Activated naive CD4-positive, alpha-beta T cell (primary cell): ENCODE measurements at places on chromosomes 11 and 22.

GRCh38 chr11:2391181-2391975 is 9.2 kb upstream of the TSSC4 start:
- no peak for DNase-seq

DNA sequence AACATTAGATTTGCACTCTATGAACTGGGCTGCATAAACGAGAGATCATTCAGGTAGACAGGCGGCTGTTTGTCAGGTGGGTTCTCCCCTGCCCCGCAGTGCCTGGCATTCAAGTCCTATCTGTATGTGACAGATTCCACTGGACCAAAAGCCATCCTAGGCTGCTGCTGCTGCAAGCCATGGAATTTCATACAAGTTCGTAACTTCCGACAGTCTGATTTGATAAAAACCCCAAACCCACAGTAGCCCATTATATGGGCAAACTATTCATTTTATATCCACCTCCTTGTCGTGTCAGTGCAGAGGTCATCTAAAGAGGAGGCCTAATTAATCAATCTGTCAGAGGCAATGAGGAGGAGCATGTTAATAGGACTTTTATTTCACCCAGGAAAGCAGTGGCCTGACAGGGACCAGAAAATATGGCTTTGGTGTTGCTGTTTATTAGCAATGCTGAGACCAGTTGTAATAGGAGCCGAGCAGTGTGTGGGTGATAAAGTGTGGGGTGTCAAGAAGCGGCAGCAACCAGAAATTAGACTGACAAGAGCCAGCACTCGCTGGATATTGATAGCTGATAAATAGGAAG is 124.2 kb downstream of the ARL14EP start:
- DNase-seq = no peak

DNA sequence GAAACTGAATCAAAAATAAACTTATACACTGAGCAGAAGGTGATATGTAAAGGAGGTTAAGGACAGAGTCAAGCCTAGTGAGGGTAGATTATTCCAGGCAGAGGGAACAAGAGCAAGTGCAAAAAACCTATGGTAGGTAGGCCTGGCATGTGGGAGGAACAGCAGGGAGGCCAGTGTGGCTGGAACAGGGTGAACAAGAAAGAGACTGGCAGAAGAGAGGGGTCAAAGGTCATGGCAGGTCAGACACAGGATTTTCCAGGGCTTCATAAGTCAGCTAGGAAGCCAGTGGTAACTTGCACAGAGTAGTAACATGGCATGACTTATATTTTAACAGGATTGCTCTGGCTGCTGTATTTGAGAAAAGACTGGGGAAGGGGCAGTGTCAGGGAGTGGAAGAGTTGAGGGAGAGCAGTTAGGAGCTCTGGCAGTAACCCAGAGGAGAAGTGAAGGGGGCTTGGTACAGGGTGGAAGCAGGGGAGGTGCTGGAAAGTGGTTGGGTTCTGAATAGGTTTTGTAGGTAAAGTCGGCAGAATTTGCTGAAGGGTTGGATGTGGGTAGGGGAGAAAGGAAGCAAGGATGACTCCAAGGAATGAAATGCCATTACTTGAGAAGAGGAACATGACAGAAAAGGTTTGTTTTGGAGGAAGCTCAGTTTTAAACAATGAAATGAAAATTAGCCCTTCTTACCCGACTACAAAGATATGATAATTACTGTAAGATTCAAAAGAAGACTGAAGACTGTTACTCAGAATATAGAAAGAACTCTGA is 86.2 kb downstream of the ZNRF3 start:
- no peak for DNase-seq

GRCh38 chr11:409008-409599 is 5.7 kb downstream of the SIGIRR start:
- no peak for DNase-seq

DNA sequence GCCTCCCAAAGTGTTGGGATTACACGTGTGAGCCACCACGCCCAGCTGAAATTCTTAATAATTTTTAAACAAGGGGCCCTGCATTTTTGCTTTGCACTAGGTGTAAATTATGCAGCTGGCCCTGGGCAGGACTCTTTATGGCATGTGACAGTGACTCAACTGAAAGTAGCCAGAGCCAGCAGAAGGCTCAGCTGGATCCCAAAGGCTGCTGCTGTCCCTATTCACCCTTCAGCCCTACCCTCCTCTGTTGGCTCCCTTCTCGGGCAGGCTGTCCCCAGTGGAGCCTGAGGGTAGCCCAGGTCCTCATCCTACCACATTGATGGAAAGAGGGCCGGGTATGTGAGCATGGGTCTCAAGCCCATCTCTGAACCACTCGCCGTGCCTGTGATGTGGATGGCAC is 45.6 kb downstream of the CD82 start:
- no peak for DNase-seq

DNA sequence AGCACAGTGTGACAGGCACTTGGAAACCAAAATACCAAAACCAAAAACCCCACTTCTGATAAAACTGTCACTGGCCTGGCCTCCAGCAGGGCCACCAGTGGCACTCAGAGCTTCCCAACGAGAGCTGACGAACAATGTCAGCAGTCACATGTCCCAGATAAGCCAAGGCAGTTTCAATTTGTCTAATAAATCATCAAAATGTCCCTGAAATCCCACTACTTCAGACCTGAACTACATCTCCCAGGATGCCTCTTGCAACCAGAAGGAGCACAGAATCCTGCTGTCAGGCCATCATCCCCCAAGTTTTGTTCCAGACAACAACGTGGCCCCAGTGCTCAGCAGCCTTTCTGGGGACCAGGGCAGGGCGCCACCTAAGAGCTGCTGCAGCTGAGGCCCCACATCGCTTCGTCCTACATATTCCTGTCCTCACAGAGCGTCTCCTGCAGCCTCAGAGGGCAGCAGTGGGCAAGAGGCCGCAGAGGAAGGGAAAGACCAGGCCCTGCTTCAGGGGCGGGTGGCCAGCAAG is 25.1 kb downstream of the LRFN4 start:
- no peak for DNase-seq

GRCh38 chr22:40001800-40002577 is 7.2 kb downstream of the FAM83F start:
- no peak for DNase-seq

DNA sequence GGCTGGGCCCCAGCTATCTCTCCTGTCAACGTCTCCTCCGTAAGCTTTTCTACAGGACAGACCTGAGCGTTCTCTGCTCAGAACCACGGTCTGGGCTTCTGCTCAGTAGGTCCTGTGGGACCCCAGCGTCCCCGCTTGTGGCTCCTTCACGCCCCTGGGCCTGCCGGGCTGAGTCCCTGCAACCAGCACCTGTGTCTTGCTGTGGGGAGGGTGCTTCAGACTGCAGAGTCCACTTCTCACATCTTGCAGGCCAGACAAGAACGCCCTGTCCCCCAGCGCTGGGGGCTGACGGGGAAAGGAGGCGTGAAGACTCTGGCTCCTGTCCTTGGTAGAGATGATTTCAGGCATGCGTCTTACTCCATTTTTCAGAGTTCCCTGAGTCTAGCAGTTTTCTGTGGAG is 1480.8 kb downstream of the BRD1 start:
- no peak for DNase-seq

GRCh38 chr11:66070604-66071380 is 720 bp downstream of the PACS1 start:
- DNase-seq = no peak

DNA sequence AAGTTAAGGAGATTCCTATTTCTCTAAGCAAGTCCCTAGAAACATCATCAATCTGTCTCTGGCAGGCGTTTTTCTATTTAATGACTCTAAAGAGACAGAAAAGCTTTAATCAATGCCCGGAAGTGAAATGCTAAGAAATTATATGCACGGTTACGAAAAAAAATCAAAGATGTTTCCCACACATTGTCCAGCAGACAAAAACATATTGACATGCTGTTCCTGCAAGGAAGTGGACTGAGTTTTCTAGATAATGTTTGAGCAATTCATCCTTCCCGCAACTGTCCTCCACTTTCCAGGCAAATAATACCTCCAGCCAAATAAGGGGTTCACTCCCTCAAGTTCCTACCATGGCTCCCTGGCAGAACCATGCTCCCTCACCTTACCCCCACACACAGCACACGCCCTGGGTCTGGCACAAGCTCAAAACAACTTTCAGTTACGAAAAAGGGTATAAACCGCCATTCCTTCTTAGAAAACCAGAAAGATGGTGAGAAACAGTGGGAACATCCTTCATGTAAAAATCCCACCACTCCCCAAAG is 29.6 kb downstream of the GALNT18 start:
- DNase-seq = no peak

DNA sequence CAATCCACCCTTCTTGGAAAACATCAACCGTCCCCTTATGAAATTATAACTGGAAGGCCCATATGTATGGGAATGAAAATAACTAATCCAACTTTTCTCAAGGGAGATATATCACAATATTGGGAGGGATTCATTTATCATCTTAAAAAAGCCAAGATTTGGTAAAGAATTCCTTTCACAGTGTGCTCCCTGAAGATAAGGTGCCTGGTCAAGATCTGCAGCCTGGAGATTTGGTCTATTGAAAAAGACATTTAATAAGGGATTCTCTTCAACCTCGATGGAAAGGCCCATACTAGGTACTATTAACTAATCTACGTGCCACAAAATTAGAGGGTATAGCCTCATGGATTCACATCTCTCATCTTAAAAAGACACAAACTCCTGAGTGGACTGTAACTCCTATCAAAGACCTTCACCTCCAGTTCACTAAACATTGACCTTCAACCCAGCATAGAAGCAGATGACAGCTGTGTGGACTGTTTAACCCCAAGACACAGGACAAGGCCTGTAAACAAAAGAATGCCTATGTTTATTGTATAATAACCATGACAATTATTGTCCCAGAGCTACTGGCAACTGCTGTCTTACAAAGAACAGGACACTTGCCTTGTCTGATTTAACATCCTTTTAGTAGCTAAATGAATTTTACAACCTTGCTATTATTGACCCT is 4.8 kb upstream of the FDX1 start:
- DNase-seq = no peak

DNA sequence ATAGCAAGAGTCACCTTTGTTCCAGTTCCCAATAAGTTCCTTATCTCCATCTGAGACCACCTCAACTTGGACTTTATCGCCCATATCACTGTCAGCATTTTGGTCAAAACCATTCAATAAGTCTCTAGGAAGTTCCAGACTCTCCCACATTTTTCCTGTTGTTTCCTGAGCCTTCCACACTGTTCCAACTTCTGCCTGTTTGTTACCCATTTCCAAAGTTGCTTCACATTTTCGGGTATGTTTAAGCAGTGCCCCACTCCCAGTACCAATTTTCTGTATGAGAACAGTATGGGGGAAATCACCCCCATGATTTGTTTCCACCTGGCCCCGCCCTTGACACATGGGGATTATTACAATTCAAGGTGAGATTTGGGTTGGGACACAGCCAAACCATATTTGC is 26.7 kb downstream of the BCL2L13 start:
- DNase-seq = no peak

DNA sequence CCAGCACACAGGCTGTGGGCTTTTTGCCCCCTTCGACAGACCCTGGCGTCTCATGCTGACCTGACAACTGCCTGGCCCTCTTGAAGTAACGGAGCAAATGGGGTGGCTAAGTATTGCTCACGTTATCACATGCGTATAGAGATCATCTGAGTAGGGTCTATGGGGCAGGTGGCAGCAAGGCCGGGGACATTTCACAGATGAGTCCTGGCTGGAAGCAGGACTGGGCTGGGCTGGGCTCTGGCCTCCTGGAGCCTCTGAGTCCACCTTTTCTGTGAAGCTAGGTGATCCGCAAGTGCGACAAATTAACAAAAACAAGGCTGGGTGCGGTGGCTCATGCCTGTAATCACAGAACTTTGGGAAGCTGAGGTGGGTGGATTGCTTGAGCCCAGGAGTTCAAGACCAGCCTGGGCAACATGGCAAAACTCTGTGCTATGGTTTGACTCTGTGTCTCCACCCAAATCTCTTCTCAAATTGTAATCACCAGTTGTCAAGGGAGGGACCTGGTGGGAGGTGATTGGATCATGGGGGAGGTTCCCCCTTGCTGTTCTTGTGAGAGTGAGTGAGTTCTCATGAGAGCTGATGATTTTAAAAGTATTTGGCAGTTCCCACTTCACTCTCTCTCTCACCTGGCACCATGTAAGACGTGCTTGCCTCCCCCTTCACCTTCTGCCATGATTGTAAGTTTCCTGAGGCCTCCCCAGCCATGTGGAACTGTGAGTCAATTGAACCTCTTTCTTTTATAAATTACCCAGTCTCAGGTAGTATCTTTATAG is 122.0 kb downstream of the MPPED1 start:
- no peak for DNase-seq

DNA sequence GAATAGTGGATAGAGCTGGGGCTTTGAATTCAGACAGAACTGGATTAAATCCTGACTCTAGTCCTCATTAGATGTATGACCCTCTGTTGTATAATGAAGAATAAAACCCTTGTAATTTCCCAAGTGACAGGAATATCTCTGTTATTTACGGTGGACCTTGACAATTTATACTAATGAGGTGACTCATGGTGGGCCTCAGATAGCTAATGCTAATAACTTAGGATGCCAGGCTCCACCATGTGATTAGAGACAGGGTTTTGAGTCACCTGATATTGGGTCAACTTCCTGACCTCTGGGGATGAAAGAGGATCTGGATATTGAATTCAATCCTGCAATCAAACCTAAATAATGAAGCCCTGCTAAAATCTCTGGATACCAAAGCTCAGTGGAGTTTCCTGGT is 33.6 kb downstream of the OSBP start:
- DNase-seq = no peak

DNA sequence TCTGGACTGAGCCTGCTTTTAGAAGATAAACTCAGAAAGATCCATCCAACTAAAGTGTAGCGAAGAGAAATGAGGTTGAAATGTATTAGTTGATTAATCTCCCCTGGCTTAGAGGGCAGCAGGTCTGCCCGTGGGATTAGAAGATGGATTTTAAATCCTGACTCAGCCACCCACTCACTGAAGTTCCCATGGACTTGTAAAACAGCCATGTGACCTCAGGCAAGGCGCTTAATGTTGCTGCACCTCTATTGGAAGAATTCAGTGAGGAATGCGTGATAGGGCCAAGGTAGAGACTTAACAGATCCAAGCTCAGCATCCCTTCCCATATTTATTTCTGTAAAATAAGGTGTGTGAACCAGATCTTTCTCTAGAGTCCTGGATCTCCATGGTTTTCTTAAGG is 45.1 kb upstream of the ELF5 start:
- no peak for DNase-seq

DNA sequence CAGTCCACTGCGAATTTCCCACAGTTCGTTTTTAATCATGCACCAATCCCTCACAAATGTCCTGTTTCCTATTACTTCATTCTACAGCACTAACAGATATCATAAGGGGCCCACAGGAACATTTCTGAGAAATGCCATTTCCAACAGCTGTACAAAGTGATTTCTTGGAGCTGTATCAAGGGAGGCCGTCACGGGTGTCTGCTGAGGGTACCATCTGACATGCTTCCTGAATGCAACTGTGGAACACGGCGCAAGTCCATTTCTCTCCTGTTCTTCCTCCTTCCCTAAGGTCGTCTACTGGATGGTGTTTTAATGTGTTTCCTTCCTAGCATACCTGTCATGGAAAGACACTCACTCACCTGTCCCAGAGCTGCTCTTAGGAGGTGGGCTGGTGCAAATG is 320.7 kb downstream of the LARGE1 start:
- no peak for DNase-seq

GRCh38 chr11:12808519-12808918 is 134.3 kb downstream of the TEAD1 start:
- no peak for DNase-seq
